Stimulated activated CD8-positive, alpha-beta memory T cell treated with anti-CD3 and anti-CD28 coated beads, Interleukin-4, amount 100 ng/mL, for 4 hours (primary cell): ENCODE measurements at places on chromosomes 2 and 18.

DNA sequence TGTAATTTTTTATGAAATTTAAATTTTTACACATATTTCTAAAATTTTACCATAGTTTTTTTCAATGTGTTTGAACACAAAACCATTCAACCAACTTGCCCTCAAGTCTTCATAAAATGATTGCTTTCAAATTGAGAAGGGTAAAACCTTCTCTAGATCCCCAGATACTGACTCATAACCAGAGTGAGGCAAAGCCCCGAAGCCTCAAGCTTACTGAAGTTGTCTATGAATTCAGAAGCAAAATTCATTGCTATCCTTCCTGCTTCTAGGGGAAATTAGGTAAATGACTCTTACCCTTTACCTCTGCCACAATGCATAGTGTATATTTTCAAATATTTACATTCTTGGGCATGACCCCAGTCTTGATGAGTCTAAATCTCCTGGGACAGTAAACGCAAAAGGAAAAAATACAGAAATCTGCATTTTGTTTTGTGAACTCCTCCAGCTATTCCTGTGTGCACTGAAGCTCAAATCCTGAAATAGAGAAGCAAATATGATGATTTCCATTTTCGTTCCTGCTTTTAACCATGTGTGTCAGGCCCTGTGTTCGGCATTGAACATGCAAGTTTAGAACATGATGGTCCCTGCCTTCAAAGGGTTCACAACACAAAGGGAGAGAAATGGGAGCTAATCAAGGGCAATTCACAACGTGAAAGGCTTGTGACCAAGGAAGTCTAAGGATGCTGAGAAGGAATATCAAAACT is 246.3 kb downstream of the SUCLG1 start:
- DNase-seq = no peak

- DNase-seq = no peak
Observed at GRCh38 chr2:68225119-68225632, 27.2 kb downstream of the PPP3R1 start.

- DNase-seq = no peak
Observed at GRCh38 chr18:48519431-48520100, 19.3 kb upstream of the CTIF start.

GRCh38 chr2:173472112-173472511 is 117.4 kb downstream of the CDCA7 start:
- DNase-seq = no peak
